ENCODE measurements at places on chromosomes 5 and 9.

DNA sequence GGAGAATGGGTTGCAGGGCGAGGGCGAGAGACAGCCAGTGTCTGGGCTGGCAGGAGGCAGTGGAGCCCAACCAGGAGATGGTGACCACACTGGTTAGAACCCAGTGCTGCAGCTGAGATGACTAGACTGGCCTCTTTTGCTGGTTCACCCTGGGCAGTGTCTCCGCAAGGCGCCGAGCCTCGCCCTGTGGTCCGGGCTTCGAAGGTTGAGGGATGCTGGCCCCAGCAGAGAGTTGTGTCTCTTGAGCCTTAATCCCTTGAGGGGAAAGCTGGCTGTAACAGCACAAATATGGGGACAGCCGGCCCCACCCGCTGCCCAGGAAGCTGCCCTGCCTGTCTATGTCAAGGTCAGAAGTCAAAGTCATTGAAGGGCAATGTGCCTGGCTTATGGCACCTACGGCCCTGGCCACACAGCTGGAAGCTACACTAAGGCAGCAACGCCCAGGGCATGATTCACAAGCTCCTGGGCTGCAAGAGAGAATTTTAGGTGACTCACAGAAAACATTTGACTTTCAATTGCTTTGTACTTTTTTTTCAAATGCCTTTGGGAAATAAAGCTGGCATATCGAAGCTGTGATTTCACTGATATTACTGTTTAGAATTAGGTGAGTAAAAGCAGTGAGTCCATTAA is 33.3 kb downstream of the NKX2-5 start:
- DNase-seq: no peak

- no peak for DNase-seq
Observed at GRCh38 chr5:172429201-172429940, 25.0 kb downstream of the SH3PXD2B start.

DNA sequence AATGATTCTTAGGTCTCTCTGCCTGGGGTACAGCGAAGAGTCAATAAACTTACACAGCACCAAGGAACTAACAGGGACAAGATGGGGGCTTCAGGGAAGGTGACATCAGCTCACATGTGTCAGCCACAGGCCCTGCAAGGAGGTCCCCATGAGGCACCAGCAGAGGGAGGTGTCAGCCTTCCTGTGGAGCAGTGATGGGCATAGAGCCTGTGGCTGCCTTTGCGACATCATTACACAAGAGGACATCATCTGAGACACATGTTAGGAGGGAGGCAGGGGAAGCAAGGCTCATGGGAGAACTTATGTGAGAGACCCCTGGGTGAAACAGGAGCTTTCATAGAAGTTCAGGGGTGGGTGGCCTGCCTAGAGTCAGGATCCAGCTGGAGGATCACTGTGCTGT is 389.6 kb downstream of the SEMA5A start:
- DNase-seq: peak; percentile 40

DNA sequence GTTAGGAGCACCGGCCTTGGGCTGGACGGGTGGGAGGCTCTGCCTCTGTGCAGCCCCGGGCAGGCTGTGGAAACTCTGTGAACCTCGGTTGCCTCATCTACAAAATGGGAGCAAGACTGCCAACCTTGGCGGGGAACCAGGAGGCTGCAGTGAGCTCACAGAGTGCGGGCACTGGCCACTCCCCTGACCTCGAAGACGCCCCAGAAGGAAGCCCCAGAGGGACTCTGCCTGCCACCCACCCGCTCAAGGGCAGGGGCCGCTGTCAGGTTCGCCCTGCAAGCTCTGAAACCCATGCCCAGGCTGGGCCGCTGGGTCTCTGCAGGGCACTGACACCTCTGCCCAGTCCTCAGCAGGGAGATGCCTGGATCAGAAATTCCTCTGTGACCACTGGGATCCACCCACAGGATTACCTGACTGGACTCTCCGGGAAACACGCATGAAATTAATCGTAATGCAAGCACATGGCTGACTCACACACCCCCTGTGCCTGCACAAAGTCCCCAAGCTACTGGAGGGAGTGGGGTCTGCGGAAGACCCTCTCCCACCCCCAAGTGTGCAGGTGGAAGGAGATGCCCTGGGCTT is 7.4 kb downstream of the CCDC187 start:
- no peak for DNase-seq

- DNase-seq: no peak
Observed at GRCh38 chr5:124670722-124671184, 75.7 kb downstream of the ZNF608 start.

- no peak for DNase-seq
Observed at GRCh38 chr5:11514705-11515432, 389.4 kb downstream of the CTNND2 start.

DNA sequence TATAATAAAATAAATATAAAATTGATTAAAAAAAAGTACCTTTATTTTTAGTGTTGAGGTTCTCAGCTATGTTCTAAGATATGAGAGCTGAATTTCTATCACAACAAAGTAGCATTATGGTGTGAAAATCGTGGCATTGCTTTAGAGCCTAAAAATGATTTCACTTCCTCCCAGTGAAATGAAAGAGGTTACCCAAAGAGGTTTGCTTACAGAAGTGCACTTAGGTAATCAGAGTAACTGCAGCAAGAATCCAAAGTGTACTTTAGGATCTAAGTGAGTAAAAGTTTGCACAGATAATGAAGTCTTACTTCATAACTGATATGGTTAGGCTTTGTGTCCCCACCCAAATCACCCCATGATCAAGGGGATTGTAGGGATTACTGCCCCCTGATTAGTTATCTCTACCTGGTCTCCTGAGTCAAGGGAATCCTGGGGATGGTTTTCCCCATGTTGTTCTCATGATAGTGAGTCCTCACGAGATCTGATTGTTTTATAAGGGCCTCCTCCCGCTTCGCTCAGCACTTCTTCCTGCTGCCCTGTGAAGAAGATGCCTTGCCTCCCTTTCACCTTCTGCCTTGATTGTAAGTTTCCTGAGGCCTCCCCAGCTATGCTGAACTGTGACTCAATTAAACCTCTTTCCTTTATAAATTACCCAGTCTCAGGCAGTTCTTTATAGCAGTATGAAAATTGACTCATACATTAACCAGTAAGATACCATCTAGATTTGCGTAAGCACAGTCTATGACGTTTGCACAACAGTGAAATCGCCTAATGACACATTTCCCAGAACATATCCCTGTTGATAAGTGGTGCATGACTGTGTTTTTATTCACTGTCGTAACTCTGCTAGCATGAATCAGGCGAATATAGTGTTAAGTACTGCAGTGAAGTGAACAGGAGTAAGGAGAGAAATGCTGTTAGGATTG is 40.3 kb upstream of the LRRC70 start:
- DNase-seq: no peak

GRCh38 chr5:180803181-180804128 is 849 bp upstream of the MGAT1 start:
- no peak for DNase-seq

GRCh38 chr9:12702160-12702758 is 9.1 kb downstream of the TYRP1 start:
- DNase-seq: no peak

Data from amygdala (tissue), 56 donors.